Stimulated activated memory B cell treated with anti-CD40 and anti-IgM and Interleukin-4, amounts not matched to agents 10 μg/mL and 1 μg/mL and 100 μg/mL, for 72 hours (primary cell): ENCODE measurements at places on chromosomes 16 and 17.
A peak's percentile ranks its signal among the peaks of the same experiment; 100 is the strongest.

GRCh38 chr17:19014628-19015215 lies 10.2 kb upstream of the FAM83G start:
- no peak for ATAC-seq

- no peak for ATAC-seq
Measured at GRCh38 chr16:15542261-15542660, 100.7 kb downstream of the MARF1 start.

- no peak for ATAC-seq
Measured at GRCh38 chr17:45050481-45051059, 862 bp downstream of the DCAKD start.

DNA sequence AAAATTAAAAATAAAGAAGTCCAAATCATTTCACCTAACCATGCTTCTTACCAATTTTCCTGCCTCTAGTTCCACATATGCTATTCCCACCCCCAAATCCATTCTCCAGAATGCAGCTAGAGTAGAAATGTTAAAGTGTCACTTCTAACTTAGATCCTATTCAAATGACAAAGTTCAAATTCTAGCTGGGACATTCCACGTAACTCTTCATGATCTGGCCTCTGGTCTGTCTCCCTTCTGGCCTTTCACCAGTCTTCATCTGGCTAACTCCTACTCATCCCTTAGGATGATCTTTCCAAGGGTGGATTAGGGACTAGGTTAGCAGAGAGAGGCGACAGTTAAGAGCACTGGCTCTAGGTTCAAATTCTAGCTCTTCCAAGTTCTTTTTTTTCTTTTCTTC lies 97.9 kb downstream of the TRIM37 start:
- ATAC-seq, result no peak

- ATAC-seq, result no peak
Measured at GRCh38 chr17:32912218-32912897, 15.6 kb upstream of the TMEM98 start.

GRCh38 chr17:951325-952132 lies 28.0 kb downstream of the NXN start:
- ATAC-seq, result no peak

- no peak for ATAC-seq
Measured at GRCh38 chr17:10821054-10821453, 16.8 kb downstream of the PIRT start.

- no peak for ATAC-seq
Measured at GRCh38 chr16:59295993-59296736, 562.0 kb upstream of the GOT2 start.

DNA sequence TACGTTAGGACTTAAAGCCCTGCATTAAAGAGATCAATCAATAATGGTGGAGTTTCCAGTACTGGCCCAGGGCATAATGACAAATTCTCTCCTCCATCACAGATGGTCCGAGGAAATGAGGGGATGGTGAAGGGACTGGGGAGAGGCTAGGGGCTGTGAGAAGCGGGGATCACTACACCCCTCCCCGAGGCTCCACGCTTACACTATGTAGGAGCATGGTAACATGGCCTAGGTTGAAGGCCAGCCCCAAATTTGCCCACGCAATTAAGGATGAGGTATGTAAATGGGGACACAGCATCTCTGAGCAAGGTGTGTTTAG lies 8.0 kb upstream of the AKTIP start:
- ATAC-seq, result no peak

- ATAC-seq, result no peak
Measured at GRCh38 chr16:17491140-17491662, 20.4 kb upstream of the XYLT1 start.

DNA sequence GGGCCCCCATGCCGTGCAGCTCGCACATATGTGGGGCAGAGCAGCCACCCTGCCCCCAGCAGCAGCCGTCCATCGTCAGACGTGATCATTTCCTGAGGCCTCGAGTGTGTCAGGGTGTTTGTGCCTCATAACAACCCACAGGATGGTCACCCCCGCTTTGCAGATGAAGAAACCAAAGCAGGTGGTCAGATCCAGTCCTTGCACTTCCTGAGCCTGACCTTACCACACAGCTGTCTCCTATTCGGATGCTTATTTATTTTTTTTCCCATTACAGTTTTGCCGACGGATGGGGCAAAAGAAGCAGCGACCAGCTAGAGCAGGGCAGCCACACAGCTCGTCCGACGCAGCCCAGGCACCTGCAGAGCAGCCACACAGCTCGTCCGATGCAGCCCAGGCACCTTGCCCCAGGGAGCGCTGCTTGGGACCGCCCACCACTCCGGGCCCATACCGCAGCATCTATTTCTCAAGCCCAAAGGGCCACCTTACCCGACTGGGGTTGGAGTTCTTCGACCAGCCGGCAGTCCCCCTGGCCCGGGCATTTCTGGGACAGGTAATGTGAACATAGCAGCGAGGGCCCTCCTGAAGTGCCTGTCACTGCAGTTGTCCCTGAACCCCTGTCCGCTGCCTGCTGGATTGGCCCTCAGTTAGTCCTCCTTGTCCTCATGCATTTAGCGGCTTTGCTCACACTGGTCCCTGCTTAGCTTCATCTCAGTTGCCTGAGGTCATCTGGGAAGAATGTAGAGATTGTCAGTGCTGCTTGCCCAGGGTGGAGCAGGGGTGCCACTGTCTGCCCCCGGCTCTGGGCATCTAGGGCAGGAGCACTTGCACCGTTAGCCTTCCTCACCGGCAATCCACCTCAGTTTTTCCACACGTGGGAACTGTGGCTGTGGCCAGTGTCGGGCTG lies 1.4 kb downstream of the MPG start:
- no peak for ATAC-seq

GRCh38 chr16:80527297-80527696 lies 13.5 kb upstream of the DYNLRB2 start:
- peak; percentile 67 for ATAC-seq

- no peak for ATAC-seq
Measured at GRCh38 chr17:54950116-54950515, 18.3 kb downstream of the COX11 start.

DNA sequence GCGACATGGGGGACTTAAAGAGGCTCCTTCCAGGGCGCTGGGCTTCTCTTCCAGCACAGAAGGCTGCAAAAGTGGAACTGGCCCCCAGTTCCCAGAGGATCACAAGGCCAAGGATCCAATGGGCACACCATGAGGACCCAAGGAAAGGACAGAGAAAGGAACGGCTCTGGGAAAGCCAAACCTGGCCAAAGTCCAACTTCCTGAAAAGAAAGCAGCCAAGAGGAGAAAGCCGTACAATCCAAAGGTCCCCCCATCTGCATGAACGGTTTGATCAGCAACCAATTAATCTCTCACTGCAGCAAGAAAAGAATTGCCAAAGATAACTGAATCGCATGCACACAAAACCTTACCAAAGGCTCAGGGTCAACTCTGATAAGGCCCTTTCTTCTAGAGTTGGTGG lies 19.8 kb upstream of the ICAM2 start:
- ATAC-seq, result no peak

GRCh38 chr16:75305364-75306098 lies 54.1 kb upstream of the BCAR1 start:
- peak; percentile 64 for ATAC-seq

DNA sequence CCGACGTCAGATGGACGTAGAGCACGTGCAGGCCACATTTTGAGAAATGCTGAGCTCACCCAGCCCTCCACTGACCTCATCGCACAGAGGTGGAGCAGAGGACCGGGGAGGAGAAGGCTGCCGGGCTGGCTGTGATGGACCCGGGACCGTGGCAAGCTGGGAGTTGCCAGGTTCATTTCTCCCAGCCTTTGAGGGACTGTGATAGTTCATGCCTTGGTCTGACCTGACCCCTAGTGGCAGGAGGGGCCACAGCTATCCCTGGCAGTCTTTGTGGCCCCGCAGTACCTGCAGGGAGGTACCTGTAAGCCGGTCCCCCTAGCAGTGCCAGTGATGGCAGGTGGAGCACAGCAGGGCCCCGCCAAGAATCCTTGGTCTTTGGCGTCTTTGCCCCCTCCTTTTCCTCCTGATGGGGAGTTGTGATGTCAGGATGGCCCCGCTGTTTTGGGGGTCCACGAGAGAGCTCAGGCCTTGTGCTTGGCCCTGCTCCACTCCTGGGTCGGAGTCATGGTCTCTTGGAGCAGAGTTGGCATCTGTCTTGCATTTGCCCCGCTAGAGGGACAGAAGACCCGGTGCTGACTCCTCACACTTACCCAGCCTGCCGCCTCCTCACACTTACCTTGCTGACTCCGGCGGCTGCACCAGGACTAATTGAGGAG lies 50.4 kb downstream of the OR1D5 start:
- ATAC-seq, result peak; percentile 93

DNA sequence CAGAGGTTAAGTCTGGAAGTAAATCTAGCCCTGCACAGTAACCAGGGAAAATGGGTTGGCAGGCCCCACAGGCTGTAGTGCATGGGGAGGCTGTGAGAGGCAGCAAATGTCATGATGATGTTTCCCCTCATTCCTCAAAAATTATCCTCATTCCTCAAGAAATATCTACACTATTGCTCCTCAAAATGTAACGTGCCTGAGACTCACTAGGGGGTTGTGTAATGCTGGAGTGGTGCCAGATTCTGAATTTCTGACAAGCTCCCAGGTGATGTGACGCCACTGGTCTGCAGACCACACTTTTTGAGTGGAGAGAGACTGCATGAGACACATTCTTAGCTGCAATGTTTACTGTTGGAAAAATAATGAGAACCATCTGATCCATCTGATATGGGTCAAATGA lies 1.2 kb upstream of the MPP3 start:
- ATAC-seq, result no peak

DNA sequence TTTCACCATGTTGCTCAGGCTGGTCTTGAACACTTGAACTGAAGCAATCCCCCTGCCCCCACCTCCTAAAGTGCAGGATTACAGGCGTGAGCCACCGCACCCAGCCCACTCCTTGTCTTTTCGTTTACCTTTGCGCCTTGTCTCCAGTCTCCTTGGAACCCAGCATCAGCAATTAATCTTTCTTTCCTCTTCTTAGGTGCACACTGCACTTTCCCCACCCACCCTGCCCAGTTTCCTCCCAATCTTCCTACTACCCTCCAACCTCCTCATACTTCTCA lies 1.5 kb upstream of the CLDN7 start:
- ATAC-seq, result no peak

GRCh38 chr16:80161799-80162739 lies 378.7 kb upstream of the DYNLRB2 start:
- no peak for ATAC-seq

GRCh38 chr16:50403491-50403890 lies 34.7 kb upstream of the BRD7 start:
- no peak for ATAC-seq

DNA sequence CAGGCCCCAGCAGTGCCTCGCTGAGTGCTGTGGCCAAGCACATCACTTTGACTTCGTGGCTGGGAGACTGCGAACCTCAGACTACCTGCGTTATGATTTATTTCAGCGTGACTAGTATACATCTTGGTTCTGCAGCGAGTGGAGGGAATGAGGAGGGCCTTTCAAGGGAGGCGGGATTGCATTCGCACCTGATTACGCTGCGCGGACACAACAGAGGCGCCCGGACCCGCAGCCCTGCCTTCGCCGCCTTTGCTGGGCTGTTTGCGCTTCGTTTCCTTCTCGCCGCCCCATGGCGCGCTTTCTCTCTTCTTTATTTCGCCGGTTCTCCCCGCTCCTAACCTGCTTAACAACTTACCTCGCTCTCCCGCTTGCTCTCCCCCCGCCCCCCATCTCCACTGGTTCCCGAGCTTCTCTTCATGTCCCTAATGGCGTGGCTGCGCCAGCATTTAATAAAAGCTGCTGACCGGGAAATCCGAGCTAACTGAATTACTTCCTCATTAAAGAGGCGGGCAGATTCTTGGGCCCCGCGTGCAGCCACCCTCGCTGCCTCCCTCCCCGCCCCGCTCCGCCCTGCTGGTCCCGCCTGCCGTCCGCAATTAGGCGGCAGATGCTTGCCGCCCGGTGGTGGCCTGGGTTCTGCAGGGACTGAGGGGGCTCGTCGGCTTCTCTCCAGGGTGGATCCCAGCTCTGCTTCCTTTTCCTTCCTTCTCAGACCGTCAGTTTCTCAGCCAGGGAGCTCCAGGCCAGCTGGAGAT lies 257.6 kb upstream of the SDK2 start:
- ATAC-seq, result peak; percentile 37

DNA sequence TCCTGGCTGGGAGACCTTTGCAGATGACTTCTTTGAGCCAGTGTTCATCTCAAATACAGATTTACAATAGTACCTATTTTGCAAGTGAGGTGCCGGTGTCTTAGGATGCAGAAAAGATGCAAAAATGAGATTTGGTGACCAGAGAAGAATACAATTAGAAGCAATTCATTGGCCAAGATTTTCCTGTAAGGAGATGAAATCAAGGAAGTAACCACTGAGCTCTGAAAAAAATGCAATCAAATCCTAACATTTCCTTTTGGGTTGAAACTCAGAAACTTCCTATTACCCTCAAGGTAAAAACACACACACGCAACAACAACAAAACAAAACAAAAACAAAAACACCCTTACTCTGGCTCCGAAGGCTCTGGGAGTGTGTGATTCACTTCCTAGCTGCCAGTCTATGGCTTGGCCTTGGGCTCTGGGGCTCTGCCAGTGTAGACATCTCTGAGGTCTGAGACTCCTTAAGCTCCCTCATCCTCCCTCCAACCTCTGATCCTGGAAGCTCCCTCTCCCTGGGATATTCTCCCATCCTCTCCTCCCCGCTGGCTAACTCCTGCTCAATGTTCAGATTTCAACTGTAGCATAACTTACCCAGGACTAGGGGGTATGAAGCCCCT lies 16.8 kb upstream of the MT4 start:
- ATAC-seq, result no peak

- ATAC-seq, result no peak
Measured at GRCh38 chr17:34024806-34025551, 230.1 kb upstream of the CCL2 start.

DNA sequence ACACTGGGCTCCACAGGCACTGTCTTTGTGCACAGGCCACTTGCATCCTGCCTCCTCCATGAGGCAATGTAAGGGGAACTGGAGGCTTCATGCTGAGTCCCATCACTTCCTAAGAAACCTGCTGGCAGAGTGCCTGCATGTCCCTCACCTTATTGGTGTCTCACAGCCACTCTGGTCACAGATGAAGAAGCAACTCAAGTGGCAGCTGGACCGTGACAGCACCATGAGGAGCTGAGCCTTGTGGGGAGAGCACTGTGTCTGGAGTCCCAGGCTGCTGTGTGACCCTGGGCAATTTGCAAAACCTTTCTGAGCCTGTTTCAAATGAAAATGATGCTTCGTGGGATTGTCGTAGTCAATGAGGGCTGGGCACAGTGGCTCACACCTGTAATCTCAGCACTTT lies 19.5 kb downstream of the ANKRD40 start:
- no peak for ATAC-seq

DNA sequence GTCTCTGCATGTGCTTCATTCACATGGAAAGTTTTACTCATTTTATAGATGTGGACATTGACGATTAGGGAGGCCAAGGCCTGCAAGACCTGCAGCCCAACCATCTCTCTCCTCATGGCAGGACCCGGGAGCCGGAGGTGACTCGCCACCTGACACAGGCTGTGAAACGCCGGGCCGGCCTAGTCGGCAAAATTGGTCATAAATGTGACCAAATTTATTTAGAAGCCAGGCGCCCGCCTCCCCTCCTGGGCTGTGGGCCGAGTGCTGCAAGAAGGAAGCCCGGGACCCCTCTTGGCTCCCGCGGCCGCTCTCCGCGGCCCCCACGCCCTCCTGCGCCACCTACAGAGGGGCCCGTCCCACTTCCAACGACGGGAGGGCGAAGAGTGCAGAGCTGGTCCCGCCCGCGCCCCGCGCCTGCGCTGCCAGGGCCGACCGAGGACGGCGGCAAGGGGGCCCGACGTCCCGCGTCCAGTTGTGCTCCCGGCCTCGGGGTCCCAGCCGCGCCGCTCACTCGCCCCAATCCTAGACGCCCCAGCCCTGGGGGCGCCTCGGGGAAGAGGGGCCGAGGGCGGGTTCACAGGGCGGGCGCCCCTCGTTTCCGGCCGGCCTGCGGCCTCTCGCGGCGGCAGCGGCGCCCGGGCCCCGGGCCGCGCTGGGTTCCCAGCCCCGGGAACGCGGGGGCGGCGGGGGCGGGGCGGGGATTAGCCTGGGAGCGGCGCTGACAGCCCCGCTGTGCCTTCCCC lies 47.5 kb downstream of the WNT3 start:
- peak; percentile 55 for ATAC-seq
